ENCODE measurements at places on chromosomes 2 and 18.

- no peak for DNase-seq
These were observed 33.4 kb upstream of the ST3GAL5 start for GRCh38 chr2:85922199-85922598.

DNA sequence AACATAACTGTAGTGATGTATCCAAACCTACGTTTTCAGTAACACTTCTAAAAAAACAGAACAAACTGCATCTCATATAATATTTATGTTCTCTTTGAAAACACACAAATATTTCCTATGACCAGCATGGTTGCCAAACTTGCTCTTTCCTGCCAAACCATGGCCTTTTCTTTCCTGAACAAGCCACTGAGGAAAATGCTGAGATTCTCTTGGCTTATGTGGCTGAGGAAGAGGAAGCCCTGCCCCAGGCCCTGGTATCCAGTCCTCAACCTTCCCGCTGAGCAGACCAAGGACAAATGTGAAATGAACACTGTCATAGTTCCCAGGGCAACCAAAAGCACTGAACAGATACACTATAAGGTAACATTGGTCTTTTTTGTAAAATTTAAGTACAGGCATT lies 35.9 kb upstream of the NARS1 start:
- DNase-seq, result no peak

- DNase-seq, result no peak
These were observed 262.6 kb upstream of the HS6ST1 start for GRCh38 chr2:128580988-128581848.

DNA sequence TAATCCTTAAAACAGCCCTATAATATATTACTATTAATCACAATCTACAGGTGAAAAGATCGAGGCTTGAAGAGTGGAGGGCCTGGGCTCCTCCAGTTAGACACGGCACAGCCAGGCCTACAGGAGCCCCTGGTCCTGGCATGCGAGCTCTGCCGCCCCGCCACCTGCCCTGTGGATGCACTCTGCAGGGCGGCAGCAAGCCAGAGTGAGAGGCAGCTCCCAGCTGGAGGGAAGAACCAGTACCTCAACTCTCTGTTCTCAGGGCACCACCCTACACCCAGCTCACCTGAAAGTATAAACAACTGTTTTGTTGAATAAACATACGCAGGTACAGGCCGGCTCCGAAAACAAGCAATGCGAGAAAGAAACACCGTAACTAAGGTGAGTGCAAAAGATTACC lies 34.6 kb downstream of the EIPR1 start:
- DNase-seq, result no peak

DNA sequence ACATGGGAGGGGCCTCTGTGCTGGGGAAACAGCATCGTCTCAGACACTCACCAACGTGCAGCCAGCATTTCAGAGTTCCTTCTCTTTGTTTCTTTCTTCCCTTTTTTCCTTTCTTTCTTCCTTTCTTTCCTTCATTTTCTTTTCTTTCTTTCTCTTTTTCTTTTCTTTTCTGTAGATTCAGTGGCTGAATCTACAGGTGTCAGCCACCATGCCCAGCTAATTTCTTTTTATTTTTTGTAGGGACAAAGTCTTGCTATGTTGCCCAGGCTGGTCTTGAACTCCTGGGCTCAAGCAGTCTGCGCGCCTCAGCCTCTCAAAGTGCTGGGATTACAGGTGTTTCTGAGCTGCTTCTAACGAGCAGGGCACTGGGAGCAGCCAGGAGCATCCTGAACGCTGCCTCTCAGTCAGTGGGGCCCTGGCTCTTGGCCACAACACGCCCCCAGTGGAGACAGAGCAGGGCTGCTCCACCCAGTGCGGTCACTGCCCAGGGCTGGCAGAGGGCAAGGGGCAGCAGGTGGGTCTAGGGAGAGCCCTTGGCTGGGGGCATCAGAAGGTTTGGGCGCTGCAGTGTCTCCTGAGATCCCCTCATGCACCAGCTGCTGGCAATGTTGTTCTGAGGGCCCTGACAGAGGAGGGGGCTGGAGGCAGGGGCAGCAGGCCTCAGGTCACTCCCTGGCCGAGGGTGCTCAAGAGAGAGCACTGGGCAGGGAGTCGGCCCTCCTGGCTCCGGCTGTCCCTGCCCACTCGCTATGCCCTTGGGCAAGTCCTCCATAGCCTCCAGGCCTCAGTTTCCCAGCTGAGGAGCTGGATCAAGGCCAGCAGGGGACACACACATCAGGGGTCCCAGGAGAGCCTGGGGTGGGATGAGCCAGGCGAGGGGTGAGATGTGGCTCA lies 4.7 kb upstream of the KLHL30 start:
- no peak for DNase-seq

GRCh38 chr2:28631514-28632206 lies 120.0 kb upstream of the PPP1CB start:
- DNase-seq, result no peak

DNA sequence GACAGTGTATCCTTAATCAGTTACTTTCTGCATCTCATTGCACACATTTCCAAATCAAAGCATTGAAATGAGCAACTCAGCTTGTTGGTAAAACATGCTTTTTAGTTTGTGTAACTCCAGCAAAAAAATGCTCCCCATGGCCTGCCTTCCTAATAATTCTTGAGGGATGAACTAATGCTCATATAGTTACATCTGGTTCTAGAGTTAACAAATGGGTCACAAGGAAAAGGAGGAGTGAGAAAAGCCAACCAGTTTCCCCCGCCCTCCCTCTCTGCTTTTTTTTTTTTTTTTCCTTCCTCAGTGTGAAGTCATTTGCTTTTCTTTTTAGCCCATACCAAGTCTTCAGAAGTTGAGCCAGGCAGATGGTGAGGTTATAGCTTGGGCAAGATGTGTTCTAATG lies 231.7 kb downstream of the MTX2 start:
- no peak for DNase-seq

GRCh38 chr2:38947241-38948239 lies 57.9 kb downstream of the ARHGEF33 start:
- peak; percentile 91 for DNase-seq

GRCh38 chr18:5543036-5543680 lies 639 bp downstream of the EPB41L3 start:
- DNase-seq, result no peak

DNA sequence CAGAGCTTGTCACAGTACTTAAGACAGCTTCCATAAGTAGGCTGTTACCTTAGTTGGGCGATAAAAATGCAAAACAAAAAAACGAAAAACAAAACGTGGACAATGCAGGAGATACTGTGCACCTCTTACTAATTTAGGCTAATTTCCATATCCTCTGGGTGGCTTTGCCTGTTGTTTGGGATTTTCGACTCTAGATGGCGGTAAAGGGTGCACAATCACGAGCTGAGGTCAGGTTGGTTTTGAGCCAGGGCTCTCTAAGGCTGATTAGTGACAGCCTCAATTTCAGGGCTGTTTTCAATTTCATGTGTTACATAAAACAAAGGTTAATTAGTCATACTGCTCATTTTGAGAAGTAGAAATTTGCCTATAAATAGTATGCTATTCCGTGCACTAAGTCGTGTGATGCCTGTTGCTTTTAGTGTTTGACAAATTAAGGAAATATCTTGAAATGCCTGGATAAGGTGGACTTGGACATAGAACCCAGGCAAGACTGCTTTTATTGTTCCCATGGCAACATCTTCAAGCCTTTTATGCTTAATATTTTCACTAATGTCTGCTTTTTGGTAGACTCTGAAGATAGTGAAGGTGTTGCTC lies 493.1 kb downstream of the SOCS6 start:
- peak; percentile 83 for DNase-seq

GRCh38 chr2:11669454-11670291 lies at the start of gene NTSR2:
Gene NTSR2, minus strand, starts transcription at chr2:11670195. Its CDS starts 66 bp downstream, at chr2:11670129.
- DNase-seq, result peak; percentile 84

DNA sequence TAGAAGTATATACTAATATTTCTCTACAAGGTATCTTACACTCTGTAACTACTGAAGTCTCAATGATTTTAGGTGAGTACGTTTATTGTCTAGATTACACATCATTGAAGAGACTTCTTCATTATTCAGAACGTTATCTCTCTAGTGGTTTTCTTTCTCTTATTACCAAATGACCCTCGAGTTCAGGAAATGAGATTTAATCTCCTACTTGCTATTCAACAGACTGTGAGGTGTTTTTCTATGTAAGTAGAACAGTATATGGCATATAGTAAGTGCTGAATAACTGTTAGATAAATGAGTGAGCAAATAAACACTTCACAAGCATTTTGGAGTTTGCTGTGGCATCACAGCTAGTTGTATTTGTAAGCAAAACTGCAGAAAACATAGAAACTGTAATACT lies 947.2 kb upstream of the SLC39A10 start:
- DNase-seq, result no peak

DNA sequence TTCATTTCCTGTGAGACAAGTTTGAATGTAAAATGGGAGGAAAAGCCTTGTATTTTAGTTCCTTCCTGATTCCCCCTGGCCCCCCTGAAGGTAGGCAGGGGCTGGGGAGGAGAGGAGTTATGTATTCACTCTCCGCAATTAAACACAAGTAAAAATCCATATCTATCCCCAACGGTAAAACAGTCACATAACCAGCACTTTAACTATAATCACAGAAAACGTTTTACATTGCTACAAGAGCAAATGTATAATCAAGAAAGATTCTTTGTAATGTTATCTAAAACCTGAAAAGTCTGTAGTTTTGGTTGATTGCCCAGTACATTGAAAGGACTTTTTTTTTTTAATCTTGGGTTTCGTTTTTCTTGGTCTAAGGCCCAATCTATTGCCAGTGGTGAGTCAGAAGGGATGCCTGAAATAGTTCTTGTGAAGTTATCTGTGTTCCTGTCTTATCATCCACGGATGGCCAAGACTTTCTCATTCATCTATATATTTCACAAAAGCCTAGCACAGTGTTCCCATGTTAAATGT lies 34.5 kb upstream of the CCNYL1 start:
- no peak for DNase-seq

DNA sequence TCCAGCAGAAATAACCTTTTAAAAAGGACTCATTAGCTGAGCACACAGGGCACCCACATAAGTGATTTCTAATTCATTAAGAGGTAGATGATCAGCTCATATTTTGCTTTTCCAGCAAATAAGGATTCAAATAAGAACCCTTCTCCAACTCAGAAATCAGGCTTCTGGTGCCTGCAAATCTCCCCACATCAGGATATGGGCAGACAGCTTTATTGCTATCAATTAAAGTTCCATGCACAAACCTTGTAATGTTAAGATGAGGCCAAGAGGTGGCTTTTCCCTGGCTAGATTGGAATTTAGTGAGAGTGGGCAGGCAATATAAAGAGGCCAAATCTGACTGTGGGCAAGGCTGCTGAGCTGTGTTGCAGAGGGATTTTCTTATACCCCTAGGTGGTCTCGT lies 193.6 kb downstream of the SH3RF3 start:
- DNase-seq, result no peak

DNA sequence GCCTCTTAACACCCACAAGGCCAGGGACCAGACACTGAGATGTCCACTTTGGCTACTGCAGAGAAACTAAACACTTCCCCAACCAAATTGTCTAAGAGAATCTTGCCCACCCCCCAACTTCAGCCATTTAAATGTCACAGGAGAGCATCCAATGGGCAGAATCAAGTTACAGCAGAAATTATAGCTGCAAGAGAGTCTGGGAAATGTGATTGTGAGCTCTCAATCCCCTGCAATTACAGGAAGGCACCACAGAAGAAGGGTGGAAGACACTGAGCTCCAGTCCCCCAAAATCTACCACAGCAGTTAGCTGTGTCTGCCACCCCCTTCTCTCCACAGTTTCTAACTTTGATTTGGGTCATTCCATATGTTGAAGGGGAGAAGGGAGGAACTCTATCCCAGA lies 103.5 kb upstream of the ATL2 start:
- no peak for DNase-seq

GRCh38 chr18:39380186-39380725 lies 1814.7 kb upstream of the CELF4 start:
- no peak for DNase-seq

DNA sequence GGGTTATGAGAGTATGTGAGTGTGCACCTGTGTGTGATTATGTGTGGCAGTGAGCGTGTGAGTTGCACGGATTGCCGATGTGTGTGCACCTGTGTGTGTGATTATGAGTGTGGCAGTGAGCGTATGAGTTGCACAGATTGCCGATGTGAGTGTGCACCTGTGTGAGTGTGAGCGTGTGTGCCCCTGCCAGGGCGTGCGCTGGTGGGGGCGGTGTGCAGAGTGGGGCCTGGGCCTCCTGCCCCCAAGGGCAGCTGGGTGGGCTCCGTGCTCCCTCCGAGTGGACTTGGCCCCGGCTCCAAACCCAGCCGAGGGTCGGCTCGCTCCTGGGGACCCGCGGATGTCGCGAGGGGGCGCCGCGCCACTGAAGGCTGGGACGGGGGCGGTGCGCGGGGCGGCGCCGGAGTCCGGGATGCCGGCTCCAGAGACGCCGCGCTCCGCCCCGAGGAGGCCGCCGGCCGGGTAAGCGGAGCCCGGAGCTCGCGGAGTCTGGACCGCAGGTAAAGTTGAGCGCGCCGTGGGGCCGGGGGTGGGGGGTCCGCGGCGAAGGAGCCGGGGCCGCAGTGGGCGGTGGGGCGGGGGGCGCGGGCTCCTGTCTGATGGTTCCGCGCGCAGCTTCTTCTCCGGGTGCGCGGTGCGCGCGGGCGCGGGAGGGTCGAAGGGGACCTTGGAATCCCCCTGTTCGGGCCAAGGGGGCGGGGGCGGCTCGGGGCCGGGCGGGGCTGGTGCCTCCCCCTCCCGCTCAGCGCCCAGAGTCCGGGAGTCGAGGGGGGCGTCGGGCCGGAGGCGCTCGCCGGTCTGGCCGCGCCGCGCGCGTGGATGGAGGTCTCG lies at the start of gene KCNG2:
Gene KCNG2 (plus strand): TSS at position 421 of the 828 bp plus-strand sequence. CDS start 65,730 bp downstream, outside the sequence.
- peak; percentile 67 for DNase-seq

GRCh38 chr2:46967990-46968647 lies 52.5 kb upstream of the MCFD2 start:
- DNase-seq, result no peak

DNA sequence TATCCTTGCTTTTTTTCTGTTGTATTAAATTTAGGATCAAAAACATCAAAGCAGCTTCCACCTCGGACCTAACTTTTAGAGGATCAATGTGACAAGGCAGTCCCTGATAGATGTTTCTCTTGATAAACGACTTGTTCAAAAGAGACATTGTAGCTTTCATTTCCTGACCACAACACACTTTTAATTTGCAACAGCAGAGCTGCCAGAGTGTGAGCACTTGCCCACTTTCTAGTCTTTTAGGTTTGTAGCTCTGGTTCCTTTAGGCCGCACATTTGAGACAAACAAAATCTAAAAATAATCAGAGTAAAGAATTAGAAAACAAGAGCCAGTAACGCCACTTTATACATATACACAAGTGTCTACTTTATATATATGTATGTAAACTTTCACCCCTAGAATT lies 3.1 kb downstream of the FIGN start:
- DNase-seq, result no peak

DNA sequence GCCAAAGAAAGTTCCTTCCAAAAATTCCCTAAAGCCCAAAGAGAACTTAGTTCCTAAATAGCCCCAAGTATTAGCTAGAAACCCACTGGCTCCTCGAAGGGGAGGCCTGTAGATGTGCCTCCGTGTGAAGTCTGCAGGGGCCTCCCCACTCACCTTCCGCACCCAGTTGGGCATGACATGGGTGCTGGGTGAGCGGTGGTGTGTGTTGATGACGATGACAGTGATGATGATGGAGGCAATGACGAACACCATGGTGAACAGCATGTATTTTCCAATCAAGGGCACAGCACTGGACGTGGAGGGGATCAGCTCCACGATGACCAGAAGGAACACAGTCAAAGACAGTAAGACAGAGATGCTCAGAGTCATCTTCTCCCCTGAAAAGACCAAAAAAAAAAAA lies 14.5 kb downstream of the CHRNA1 start:
- no peak for DNase-seq

- DNase-seq, result no peak
These were observed 73.2 kb downstream of the CERS6 start for GRCh38 chr2:168529054-168529833.
